ENCODE measurements at places on chromosomes 16 and 17. TPM values are rescaled to one million over a fixed set of nuclear protein-coding genes. Genes with fewer than 3 reads are reported as not detected.

The RNF227 gene
- 5.4 TPM for total RNA-seq

The MT1G gene
- 34.7 TPM for total RNA-seq

The LRRC37A gene
- total RNA-seq, result 3.4 TPM

The ITGAX gene
- 9.7 TPM for total RNA-seq

The TBC1D3G gene
- total RNA-seq, result not detected

The C1QTNF8 gene
- 4.3 TPM for total RNA-seq

The RAB11FIP4 gene
- 3.7 TPM for total RNA-seq

The C16orf95 gene
- total RNA-seq, result 2.7 TPM

Measured in thoracic aorta (tissue), 2 donors.